SK-MEL-5 (cell line): ENCODE measurements at places on chromosomes 13 and 19. TPM values are rescaled to one million over a fixed set of nuclear protein-coding genes. Genes with fewer than 3 reads are reported as not detected.

- no peak for DNase-seq
These were observed 71.9 kb downstream of the TRPC4 start for GRCh38 chr13:37797631-37798030.

DNA sequence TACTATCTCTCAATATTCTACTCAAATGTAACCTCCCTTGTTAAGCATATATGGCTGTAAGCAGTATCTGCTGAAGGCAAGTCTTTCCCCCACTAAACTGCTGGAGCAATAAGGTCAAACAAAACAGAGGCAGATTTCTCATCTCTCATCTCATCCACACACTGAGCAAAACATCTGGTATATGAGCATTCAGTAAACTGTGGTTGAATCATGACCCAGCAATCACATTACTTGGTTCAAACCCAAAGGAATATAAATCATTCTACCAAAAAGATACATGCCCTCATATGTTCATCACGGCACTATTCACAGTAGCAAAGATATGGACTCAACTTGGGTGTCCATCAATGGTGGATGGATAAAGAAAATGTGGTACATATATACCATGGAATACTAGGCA lies 344.4 kb downstream of the SUCLA2 start:
- DNase-seq, result no peak

DNA sequence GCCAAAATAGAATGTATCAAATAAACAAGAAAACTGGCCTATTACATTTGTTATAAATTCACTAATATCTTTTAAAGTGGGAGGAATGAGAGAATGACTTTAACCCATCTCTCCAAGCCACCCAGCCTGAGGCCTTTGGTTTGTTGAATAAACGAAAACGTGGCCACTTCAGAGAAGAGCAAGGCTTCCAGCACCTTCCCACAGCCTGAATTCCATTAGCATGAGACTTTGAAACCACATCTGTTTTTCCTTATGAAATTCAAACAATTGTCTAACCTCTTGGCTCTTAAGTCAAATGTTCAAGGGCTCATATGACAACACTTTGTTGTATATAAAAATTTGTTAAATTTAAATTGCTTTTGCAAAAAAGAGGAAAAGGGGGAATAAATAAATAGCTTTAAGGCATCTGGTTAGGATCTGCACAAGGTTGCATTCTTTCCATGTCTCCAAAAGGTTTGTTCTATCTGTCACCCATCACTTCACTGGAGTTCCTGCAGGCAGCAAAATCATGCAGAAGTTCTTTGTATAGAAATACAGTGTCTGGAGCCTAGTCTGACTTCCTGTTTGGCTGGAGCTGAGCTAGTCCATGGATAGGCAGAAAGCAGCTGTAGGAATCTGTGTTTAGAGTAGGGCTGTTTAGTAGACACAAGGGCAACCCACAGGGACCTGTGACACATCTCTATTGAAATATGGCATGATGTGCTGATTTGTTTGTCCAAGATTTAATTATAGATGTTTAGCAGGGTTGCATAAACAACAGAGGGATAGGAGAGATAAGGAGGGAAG lies 502.3 kb downstream of the KCTD12 start:
- peak; percentile 35 for DNase-seq

GRCh38 chr13:51981355-51981754 lies 29.9 kb downstream of the ATP7B start:
- DNase-seq, result no peak

GRCh38 chr19:18412610-18413239 lies 6.5 kb upstream of the SSBP4 start:
- no peak for DNase-seq

DNA sequence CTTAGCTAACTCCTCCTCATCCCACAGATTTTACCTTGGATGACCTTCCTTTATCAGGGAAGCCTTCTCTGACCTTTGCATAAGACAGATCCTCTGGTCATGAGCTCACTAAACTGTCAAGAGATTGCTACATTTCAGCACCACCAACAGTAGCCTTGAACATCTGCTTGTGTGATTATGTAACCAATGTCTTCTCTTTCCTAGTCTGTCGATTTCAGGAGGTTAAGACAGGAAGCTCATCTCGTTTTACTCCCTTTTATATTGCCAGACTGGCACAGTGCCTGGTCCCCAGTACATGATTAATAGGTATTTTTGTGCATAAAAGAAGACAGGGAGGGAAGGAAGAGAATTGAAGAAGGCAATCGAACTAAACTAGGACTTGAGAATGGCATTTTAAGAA lies 1697.7 kb downstream of the EFNB2 start:
- no peak for DNase-seq

- DNase-seq, result no peak
These were observed 895 bp upstream of the TRPC4 start for GRCh38 chr13:37870489-37870845.

GRCh38 chr13:75440100-75440499 lies 41.9 kb downstream of the TBC1D4 start:
- no peak for DNase-seq

GRCh38 chr19:19115954-19116353 lies 22.3 kb downstream of the TMEM161A start:
- DNase-seq, result peak; percentile 64

- peak; percentile 87 for DNase-seq
These were observed 115.1 kb upstream of the CACNA1A start for GRCh38 chr19:13621413-13621812.

- no peak for DNase-seq
These were observed 758 bp downstream of the BAX start for GRCh38 chr19:48955308-48955958.

IFNL2 gene
- not detected in 2 replicates for total RNA-seq

CGB8 gene
- not detected in 2 replicates for total RNA-seq

C19orf73 gene
- 1.1 and 1.8 TPM in 2 replicates for total RNA-seq

ACP7 gene
- 0.05 TPM in 1 of 2 replicates, not detected in the other for total RNA-seq

CASP14 gene
- total RNA-seq, result not detected in 2 replicates

ENOX1 gene
- 10.4 and 14.2 TPM in 2 replicates for total RNA-seq

CNMD gene
- not detected in 2 replicates for total RNA-seq
